ENCODE measurements at places on chromosomes 5 and 9.

GRCh38 chr5:123647066-123647465 lies 135.1 kb downstream of the CSNK1G3 start:
- no peak for DNase-seq

DNA sequence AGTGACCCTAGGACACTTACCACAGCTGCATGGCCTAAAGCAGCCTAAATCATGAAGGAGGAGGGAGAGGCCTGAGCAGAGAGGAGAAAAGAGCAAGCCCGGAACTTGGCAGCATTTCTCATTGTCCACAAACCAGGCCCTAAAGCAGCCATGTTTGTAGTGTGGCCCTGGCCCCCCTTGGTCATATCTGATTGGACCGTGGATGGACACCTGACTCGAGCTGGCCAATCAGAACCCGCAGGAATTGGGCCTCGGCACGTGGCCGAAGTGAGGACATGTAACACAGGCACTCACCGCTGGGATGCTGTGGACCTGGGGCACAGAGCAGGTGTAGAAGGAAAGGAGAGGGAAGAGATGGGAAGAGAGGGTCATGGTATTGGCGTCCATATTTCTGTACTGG lies 56.9 kb downstream of the ASS1 start:
- no peak for DNase-seq

GRCh38 chr5:131373265-131373664 lies 109.4 kb downstream of the CDC42SE2 start:
- no peak for DNase-seq

GRCh38 chr9:90880669-90881068 lies 79.0 kb downstream of the SYK start:
- no peak for DNase-seq

DNA sequence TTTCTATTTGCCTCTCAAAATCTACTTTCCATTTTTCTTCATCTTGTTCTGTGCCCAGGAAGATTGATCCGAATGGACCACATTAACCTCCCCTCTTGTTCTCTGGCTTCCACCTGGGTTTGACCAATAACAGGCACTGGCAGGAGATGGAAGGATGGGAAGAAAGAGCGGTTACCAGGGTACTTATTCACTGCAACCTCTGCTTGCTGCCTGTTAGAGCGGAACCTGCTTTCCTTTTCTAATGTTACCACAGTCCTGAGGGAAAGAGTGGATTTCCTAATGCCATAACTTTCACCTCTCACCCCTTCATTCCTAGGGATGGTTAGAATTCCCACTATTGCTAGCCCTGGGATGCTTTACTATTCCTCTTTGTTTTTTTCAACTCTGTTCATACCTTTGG lies 262.1 kb downstream of the RFX3 start:
- no peak for DNase-seq

DNA sequence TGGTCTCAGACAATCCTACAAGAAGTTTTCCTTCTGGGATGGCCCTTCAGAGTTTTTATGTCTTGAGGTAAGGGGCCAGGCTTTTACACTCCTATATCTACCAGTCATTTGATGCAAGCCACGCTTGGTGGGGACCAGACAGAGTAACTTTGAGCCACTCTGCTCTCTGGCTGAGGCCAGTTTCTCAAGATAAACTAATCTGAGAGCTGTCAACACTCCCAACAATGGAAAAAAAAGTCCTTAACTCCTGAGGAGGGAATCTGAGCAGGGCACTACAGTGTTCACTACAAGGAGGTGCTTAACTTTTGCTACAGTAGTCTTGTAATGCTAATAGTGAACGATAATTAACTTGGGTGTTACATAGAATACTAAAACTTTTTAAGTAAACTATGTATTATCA lies 62.7 kb downstream of the MRPS30 start:
- DNase-seq, result no peak

GRCh38 chr9:15725953-15726352 lies 173.1 kb downstream of the CCDC171 start:
- no peak for DNase-seq

- no peak for DNase-seq
Observed at GRCh38 chr5:16644301-16644889, 27.6 kb upstream of the RETREG1 start.

DNA sequence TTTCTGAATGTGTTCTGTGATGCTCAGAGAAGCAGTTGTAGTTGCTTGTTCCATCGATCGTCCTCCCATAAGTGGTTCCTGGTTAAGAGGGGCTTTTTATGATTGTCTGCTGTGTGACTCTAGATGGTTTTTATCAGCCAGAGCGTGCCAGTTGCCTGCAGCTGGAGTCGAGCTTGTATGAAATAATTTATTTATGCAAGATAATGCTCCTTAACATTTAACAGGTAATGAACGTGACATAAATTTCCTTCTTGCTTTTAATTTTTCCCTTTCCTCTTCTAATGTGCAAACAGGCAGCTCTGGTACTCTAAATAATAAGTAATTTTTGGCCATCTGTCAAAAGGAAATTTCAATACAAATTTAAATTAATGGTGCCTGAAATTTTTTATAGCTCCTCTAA lies 84.4 kb downstream of the TLE4 start:
- DNase-seq, result no peak

- no peak for DNase-seq
Observed at GRCh38 chr5:29161399-29162291, 2031.8 kb upstream of the CDH6 start.

DNA sequence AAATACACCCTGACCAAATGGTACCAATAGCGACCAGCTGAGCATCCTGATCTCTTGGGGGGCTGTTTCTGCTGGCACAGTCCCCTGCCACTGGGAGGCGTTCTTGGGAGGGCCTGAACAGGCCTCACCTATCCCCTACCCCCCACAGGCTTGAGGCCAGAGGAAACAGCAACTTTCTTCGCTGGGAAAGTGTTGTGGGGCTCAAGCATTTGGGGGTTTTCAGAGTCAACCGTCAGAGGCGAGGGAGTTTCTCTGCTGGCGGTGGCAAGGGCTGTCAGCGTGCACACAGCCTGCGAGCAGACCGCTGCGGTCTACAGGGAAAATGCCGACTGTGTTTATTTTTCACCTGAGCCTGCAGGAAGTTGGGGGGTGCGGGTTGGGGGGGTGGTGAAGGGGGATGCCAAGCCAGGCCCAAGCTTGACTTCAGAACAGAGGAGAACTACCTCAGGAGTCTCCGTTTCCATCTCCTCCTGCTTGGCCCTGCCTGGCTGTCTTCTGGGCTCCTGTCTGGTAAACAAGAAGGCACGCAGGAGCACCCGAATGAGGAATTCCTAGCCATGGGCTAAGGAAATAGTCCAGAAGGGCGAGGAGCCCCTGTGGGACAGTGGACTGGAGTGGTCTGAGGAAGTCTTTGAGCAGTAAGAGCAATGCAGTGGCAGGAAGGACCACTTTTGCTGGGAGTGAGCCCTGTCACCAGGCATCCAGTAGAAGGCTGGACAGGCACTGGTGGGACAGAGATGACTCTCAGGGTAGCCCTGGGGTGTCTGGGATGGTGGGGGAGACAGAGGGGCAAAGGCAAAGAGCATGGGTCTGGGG lies 18.1 kb downstream of the TCF7 start:
- DNase-seq, result no peak

DNA sequence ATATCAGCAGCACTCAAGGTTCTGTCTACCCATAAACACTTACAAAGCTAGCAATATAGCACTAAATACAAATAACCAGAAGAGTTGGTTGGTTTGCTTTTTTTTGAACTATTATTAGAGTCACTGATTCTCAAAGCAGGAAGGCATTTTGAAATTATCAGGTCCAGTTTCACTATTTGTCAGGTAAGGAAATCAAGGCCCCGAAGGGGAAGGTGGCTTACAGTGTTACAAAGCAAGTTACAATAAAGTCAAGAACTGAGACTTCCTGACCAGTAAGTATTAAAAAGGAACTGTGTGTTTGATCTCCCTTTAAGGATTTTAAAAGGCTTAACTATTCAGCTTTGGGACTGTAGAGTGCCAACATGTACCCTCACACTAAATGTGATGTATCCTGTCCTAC lies 10.8 kb downstream of the C5orf15 start:
- no peak for DNase-seq

GRCh38 chr5:143440448-143441115 lies 37.1 kb upstream of the NR3C1 start:
- peak; percentile 73 for DNase-seq

- DNase-seq, result no peak
Observed at GRCh38 chr9:706606-707459, 134.7 kb upstream of the DMRT1 start.
